ENCODE measurements at places on chromosomes 2 and 18.

DNA sequence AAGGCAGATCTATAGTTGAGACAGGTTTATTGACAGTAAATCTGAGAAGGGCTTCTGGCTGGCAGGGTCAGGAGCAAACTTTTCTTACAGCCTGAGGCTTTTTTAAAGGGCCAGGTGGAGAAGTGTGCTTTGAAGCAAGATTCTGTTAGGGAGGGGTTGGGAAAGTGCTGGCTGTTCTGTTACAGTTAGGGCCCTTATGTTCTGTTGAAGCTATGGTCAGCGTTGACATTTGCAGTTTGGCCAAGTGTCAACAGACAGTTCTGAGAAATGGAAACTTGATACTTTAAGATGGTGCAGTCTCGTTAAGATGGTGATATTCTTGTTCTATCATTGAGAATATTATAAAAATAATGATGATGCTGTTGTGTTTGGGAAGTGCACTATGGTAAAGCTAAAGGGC is 154.2 kb downstream of the RDH14 start:
- no peak for DNase-seq

- no peak for DNase-seq
These were observed 308.2 kb downstream of the FBXO15 start for GRCh38 chr18:73839441-73839840.

DNA sequence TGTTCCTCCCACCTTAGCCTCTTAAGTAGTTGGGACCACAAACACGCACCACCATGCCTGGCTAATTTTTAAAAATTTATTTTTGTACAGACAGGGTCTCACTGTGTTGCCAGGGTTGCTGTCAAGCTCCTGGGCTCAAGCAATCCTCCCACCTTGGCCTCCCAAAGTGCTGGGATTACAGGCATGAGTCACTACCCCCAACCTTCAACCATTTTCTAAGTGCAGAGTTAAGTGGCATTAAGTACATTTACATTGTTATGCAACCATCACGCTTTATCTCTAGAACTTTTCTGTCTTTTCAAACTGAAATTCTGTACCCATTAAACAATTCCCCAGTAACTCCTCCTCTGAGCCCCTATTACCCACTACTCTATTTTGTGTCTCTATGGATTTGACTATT is 45.9 kb upstream of the AFF3 start:
- DNase-seq, result no peak

DNA sequence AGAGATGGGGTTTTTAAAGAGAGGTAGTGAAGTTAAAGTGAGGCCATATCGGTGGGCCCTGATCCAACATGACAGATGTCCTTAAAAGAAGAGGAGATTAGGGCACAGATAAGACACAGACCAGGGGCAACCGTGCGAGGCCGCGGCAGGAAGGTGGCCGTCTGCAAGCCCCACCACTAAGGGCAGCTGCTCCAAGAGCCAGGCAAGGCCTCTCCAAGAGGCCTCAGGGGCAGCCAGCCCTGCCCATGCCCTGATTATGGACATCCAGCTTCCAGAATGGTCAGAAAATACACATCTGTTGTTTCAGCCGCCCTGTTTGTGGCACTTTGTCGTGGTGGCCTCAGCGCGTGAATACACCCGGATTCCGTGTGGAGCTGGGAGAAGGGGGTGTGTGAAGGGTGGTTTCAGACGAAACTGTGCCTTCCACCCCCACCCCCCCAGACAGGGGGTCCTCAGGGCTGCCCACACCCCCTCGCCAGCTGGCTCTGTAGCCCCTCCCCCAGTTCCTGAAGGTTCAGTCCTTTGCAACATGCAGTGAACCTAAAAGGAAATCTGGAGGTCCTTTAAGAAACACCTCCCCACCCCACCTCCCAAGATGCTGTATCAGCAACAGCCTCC is 74.1 kb upstream of the SMAD7 start:
- no peak for DNase-seq

DNA sequence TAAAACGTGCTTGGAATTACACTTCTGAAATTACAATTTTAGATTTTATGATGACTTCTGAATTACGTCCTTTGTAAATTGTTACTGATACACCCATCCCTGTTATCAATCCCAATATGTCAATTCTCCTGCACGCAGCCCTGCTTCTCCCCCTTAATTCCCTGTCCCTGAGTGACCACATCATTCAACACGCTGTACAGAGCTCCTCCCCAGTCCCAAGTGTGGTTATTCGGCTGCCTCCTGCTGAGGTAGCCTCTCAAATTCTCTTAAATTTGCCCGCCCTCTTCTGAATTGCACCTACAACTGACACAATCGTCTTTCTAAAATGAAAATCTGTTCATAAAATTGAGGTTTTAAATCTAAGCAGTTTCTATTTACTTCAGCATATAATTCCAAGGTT is 10.1 kb downstream of the SERPINB8 start:
- no peak for DNase-seq

- no peak for DNase-seq
These were observed 219.6 kb downstream of the CD226 start for GRCh38 chr18:69727912-69728572.

DNA sequence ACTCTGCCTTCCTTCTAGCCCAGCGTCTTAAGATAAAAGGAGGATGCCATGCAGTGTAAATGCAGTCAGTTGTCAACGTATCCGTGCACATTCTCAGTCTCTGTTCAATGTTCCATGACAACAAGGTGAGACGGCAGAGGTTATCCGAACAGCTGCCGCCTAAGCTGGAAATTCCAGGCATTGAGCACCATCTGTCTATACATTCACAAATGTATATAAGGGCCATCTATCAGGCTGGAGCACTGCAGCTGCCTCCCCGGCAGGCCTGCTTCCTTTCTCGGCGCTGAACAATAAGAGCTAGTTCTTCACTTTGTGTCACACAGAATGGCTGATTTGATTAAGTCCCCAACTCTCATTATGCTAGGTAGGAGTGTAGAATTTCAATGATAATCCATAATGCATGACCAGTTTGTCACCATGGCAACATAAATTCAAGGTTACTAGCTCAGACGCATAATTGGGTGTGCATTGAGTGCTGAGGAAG is 282.2 kb upstream of the SOX11 start:
- no peak for DNase-seq

DNA sequence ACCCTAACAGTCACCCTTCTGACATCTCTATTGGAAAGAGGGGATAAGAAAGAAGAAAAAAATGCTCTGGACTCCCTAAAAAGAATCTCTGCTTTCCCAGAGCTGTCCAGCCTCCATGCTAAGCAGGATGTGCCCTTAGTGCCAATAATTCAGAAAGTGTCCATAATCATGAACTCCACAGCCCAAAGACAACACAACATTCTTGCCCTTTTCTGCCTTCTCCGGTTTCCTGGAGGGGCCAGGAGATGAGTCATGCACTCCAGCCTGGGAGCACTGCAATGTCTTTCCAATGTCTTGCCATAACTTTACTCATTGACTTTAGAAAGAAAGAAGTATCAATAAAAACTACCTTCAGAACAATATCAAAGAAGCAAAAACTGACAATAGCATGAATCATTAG is 44.0 kb downstream of the KLF7 start:
- DNase-seq, result no peak

- DNase-seq, result no peak
These were observed 13.0 kb upstream of the RALB start for GRCh38 chr2:120239488-120240287.

GRCh38 chr2:174495365-174496012 is 8.7 kb upstream of the GPR155 start:
- DNase-seq, result no peak

DNA sequence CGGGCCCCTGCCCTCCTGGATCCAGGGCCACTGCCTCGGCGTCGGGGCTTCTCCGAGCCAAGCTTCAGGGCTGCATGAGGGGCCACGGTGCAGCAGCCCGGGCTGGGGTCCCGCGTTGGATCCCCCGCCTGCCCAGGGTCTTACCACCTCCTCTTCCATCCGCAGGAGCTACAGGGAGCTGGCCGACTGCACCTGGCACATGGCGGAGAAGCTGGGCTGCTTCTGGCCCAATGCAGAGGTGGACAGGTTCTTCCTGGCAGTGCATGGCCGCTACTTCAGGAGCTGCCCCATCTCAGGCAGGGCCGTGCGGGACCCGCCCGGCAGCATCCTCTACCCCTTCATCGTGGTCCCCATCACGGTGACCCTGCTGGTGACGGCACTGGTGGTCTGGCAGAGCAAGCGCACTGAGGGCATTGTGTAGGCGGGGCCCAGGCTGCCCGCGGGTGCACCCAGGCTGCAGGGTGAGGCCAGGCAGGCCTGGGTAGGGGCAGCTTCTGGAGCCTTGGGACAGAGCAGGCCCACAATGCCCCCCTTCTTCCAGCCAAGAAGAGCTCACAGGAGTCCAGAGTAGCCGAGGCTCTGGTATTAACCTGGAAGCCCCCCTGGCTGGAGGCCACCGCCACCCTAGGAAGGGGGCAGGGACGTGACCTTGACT is 52.1 kb downstream of the RAMP1 start:
- DNase-seq, result no peak

- peak; percentile 74 for DNase-seq
These were observed 90.2 kb downstream of the BCL11A start for GRCh38 chr2:60463249-60463648.

- DNase-seq, result no peak
These were observed 290.7 kb upstream of the EPAS1 start for GRCh38 chr2:46006473-46007025.

- DNase-seq, result no peak
These were observed 73.7 kb downstream of the CABLES1 start for GRCh38 chr18:23209031-23209430.

GRCh38 chr2:110100480-110100879 is 15.1 kb downstream of the MALL start:
- no peak for DNase-seq

GRCh38 chr2:63788071-63788470 is 53.6 kb upstream of the UGP2 start:
- no peak for DNase-seq

- no peak for DNase-seq
These were observed 52.4 kb downstream of the RTN4 start for GRCh38 chr2:54997826-54998225.

DNA sequence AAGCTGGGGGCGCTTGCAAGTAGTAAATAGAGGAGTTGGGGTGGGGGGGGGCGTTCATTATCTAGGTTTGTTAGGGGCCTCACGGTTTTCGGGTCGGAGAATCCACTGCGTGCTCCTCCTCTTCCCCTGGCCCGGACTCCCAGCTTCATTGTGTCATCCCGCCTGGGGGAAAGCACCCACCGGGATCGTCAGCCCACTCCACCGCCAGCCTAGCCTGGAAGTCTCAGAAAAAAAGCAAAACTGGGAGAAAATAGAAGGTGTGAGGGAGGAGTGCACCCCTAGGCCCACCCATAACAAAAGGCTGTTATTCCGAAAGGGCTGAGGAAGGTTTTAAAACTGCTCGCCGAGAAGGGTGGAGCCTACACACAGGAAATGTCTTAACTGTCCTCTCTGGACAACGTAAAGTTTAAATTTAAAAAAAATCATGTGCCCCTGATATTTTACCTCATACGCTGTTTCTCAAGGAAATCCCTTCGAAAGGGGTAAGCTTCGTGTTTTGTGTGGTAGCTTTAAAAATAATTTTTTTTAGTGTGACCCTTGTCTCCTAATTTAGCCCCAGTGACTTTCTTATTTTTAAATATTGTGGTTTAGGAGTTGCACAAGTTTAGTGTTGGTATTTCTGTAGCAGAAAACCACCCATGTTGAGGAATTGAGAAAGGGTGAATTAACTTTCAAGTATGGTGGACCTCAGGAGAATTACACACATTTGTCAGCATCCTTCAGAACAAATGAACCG is 104.2 kb downstream of the SPTBN1 start:
- no peak for DNase-seq

- DNase-seq, result no peak
These were observed 182.4 kb downstream of the NCK2 start for GRCh38 chr2:105926960-105927678.

DNA sequence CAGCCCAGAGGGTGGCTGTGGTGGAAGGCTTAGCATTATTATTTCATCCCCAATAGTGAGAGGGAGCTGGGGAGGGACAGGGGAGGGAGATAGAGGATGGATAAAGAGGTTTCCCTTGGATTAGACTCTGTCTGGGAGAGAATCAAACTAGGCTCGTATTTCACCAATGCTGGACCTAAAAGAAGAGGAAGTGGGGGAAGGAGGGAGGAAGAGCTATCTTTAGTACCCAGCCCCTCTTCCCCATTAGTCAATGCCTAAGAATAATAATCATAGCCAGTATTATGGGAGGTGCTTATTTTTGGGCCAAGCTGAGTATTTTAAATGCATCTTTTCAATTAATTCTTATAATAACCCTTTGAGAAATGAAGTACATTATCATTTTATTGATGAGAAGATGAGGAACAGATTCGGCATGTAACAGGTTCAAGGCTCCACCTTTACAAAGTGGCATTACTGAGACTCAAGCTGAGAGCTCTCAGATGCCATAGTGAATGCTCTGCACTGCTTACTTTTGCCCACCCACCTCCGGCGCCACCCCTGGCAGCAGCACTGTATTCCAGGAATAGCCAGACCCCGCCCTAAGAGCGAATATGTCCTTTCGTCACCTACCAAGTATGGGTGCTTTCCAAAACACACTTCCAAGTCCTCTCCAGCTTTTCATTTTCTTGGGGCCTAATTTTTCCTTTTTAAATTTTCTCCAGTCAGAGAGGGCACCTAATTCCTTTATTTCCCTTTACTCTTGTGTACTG is 21.0 kb downstream of the PAX8 start:
- no peak for DNase-seq

DNA sequence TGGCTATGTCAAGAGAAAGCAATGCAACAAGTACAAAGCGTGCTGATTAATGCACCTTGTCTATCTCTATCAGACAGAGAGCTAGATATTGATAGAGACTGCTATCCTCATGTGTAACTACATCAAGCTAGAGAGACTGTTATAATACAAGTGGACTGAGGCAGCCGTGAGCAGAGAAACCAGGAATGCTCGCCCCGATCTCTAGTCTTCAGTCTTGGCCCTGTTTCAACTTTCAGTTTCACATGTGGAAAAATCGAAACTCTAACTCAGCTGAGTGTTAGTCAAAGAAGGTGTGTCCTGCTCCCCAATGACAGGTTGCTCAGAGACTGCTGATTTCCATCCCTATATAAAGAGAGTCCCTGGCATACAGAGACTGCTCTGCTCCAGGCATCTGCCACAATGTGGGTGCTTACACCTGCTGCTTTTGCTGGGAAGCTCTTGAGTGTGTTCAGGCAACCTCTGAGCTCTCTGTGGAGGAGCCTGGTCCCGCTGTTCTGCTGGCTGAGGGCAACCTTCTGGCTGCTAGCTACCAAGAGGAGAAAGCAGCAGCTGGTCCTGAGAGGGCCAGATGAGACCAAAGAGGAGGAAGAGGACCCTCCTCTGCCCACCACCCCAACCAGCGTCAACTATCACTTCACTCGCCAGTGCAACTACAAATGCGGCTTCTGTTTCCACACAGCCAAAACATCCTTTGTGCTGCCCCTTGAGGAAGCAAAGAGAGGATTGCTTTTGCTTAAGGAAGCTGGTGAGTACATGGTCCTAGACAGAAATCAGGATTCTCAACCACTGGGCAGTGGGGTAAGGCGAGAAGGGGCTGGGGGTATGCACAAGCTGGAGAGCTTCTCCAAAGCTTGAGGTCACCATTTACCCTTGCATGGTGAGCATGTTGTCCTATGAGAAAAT is at the start of gene RSAD2:
TSS of gene RSAD2 (plus strand) at position 376 of the 903 bp plus-strand sequence. CDS start at position 400, 24 bp downstream.
- DNase-seq, result no peak

- DNase-seq, result no peak
These were observed 97.7 kb upstream of the PGAP1 start for GRCh38 chr2:197024206-197024605.

- DNase-seq, result no peak
These were observed 269.2 kb upstream of the HDAC4 start for GRCh38 chr2:239669899-239670460.

GRCh38 chr2:160534249-160534648 is 40.6 kb upstream of the RBMS1 start:
- no peak for DNase-seq

All from NCI-H446 (cell line).